Myometrial cell (primary cell): ENCODE measurements at places on chromosomes 13 and 19. TPM values are rescaled to one million over a fixed set of nuclear protein-coding genes. Genes with fewer than 3 reads are reported as not detected.

Gene ATP4B
- not detected in 2 replicates for total RNA-seq

Gene EDNRB
- not detected in 2 replicates for total RNA-seq

Gene BCAM
- 19.0 and 25.9 TPM in 2 replicates for total RNA-seq

Gene CYP4F2
- not detected in 2 replicates for total RNA-seq

Gene CNFN
- not detected in 2 replicates for total RNA-seq

Gene ZNF681
- total RNA-seq = 0.29 and 0.35 TPM in 2 replicates

Gene POSTN
- total RNA-seq = 194 and 257 TPM in 2 replicates

Gene DBP
- total RNA-seq = 5.5 and 9.5 TPM in 2 replicates

Gene CCDC122
- total RNA-seq = 3.9 and 4.9 TPM in 2 replicates

Gene FLT3LG
- total RNA-seq = 6.2 and 10.1 TPM in 2 replicates

Gene CBY2
- not detected in 2 replicates for total RNA-seq

Gene RFXAP
- 1.2 and 1.9 TPM in 2 replicates for total RNA-seq

Gene FLT3
- not detected in 2 replicates for total RNA-seq

Gene ZNF534
- total RNA-seq = not detected in 2 replicates

Gene LHB
- total RNA-seq = not detected in 2 replicates

Gene IL27RA
- total RNA-seq = 14.4 and 15.3 TPM in 2 replicates

Gene IL4I1
- not detected in 2 replicates for total RNA-seq
